HTR-8/SVneo (cell line): ENCODE measurements at places on chromosomes 16 and 17.
A peak's percentile ranks its signal among the peaks of the same experiment; 100 is the strongest.

GRCh38 chr17:248337-249235 is 67.1 kb upstream of the DOC2B start:
- no peak for DNase-seq

DNA sequence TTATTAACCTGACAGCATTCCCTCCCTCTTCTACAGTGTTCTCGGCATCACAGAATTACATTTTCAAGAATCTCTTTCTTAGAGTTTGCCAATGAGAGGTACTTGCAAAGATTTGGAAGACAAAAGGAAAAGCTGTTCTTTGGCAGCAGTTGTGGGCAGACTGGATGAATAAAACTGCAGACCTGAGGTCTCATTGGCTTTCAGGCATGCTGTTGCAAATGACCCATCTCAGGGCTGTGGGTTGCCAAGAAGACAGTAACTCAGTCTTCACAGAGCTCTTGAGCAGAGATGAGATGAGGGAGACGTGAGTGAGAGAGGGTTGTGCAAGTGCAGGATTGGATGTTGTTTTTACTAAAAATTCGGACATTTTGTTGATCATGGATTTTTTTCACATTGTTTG is 11.3 kb upstream of the USP31 start:
- no peak for DNase-seq

- DNase-seq = no peak
Measured at GRCh38 chr17:9594065-9594464, 17.6 kb downstream of the CFAP52 start.

- DNase-seq = peak; percentile 58
Measured at GRCh38 chr17:4492721-4493561, 5.7 kb upstream of the SPNS2 start.

- DNase-seq = no peak
Measured at GRCh38 chr17:32504166-32504990, 17.6 kb downstream of the CDK5R1 start.

DNA sequence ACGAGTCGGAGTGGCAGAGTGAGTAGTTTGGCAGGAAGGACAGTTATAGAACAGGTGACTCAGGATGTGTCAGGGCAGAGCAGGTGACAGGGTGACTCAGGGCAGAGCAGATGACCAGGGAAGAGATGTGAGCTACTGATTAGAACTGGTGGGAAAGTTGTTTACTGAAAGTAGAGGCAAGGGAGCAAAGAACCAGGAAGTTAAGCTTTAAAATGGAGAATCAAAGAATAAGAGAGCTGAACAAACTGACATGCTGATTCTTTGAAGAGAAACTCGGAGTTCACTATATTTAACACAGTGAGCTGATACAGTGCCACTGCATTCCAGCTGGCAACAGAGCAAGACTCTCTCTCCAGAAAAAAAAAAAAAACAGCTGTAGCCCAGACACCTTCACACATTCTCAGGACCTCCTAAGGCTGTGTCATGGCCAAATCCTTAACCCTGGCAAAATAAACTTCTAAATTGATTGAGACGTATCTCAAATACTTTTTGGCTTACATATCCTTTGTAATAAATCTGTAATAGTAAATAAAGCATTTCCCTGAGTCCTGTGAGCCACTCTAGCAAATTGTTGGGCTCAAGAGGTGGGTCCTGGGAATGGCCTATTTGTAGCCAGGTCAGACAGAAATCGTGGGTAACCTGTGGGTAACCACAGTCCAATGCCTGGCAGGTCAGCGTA is 12.3 kb upstream of the UBE2I start:
- DNase-seq = no peak

- DNase-seq = no peak
Measured at GRCh38 chr16:23788685-23789084, 33.9 kb downstream of the CHP2 start.

DNA sequence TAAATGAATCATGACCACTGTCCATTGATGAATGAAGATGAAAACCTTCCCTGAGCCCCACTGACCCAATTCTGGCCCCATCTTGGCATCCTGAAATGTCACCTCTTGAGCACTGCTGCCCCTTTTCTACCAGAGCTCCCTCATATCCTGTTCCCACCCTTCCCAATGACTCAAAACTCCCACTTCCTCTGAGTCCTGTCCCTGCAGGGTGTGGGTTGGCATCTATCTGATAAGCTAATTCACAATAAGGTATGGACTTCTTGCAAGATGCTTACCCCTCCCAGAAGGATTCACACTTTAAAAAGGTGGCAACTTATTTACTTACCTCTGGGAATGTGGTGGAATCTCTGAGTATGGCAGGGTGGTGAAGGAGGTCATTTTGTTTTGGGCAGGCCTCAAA is 13.3 kb upstream of the CSNK2A2 start:
- no peak for DNase-seq

- DNase-seq = peak; percentile 73
Measured at GRCh38 chr17:63911657-63912100, 621 bp upstream of the CSHL1 start.

GRCh38 chr17:42853004-42853403 is 2.0 kb downstream of the AOC3 start:
- DNase-seq = no peak

GRCh38 chr17:70675070-70675590 is 505.8 kb downstream of the KCNJ2 start:
- DNase-seq = no peak

DNA sequence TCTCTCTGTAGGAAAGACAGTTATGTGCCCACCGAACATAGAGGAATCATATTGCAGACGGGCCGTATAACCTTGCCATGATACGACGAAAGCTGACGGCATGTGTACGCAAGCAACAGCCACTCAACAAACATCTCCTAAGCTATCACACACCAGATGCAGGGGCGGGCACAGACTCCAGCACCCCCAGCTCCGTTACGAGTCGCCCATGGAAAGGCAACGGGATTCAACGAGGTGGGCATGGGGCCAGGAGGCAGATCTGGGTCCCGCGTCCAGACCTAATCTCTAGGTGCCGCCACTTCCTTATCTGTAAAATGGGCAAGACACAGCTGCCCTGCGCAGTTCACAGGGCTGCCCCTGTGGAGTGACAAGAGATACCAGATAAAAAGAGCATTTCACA is 35.6 kb downstream of the ABR start:
- no peak for DNase-seq

DNA sequence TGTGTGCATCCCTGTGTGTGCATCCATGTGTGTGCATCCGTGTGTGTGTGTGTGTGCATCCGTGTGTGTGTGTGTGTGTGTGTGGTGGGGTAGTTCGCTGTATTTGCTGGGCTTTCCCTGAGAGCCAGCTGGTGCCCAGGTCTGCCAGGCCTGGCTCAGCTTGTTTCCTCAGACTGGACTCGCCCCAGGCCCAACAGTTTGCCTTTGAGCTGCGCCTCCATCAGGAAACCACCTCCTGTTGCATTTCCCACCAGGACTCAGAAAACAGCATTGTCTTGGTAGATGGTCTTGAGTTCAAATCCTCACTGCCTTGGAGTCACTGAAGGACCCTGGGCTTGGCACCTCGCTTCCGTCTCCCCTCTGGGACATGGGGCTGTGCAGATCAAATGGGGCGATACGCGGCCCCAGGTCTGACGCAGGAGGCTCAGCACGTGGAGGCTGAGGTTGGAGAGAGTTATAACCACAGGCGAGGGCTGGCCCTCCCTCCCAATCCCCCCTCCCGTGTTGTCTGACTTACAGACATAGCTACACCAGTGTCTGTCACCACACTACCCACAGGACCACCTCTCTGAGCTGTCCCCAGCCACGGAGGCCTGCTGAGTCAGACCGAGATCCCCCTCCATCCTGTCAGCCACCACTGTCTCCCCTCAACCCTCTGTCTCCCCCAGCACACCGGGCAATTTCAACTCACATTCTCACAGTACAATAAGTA is 4.7 kb downstream of the ITGAE start:
- DNase-seq = no peak
